Breast epithelium (tissue), 4 donors: ENCODE measurements at places on chromosomes 7 and 10.

- no peak for DNase-seq
- H3K27ac ChIP-seq: no peak overlapping the region
- no peaks in the 10 kb centered on the region for H3K4me1 ChIP-seq
- H3K36me3 ChIP-seq: no peaks in the 10 kb centered on the region
Observed at GRCh38 chr7:81777697-81778096, 7.8 kb upstream of the HGF start.

GRCh38 chr7:105800442-105800841 lies 76.0 kb downstream of the ATXN7L1 start:
- no peak for DNase-seq
- no peak overlapping the region for H3K27ac ChIP-seq
- no peaks in the 10 kb centered on the region for H3K36me3 ChIP-seq
- H3K27me3 ChIP-seq: no peaks in the 10 kb centered on the region
- H3K4me3 ChIP-seq: no peak overlapping the region

GRCh38 chr10:61280303-61280702 lies 172.9 kb downstream of the TMEM26 start:
- H3K27ac ChIP-seq: no peak overlapping the region
- H3K4me1 ChIP-seq: no peaks in the 10 kb centered on the region
- H3K4me3 ChIP-seq: no peak overlapping the region
- no peaks in the 10 kb centered on the region for H3K36me3 ChIP-seq
- no peaks in the 10 kb centered on the region for H3K27me3 ChIP-seq

DNA sequence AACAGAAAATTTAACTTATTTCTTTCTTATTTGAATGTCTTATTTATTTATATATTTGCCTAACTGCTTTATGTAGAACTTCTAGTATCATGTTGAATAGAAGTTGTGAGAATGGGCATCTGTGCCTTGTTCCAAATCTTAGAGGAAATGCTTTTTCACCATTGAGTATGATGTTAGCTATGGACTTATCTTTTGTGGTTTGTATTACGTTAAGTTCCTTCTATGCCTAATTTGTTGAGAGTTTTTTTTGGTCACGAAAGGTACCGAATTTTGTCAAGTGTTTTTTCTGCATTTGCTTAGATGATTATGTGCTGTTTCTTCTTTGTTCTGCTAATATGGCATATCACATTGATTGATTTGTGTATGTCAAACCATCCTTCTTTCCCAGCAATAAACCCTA lies 161.0 kb upstream of the TRIM24 start:
- H3K4me3 ChIP-seq: no peak overlapping the region
- H3K4me1 ChIP-seq: no peaks in the 10 kb centered on the region
- no peaks in the 10 kb centered on the region for H3K36me3 ChIP-seq

DNA sequence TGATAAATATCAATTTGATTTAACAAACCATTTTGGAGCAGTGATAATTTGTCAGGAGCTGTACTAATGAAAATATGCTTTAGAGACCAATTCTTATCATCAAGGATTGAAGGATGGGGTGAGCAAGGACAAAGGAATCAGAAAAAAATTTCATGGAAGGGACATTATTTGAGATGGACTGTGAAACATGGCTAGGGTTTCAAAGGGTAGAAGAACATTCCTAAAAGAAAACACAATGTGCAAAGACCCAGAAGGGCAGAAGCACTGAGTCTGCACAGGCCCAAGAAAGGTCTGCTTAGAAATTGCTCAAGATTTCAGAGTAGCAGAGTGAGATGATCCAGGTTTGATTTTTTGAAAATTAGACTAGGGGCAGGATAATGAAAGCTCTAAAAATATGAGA lies 174.5 kb downstream of the LRRN3 start:
- no peak overlapping the region for H3K27ac ChIP-seq

- peaks cover 5% of the 10 kb centered on the region for H3K4me1 ChIP-seq
- H3K27ac ChIP-seq: peak overlapping the region; percentile 85
- no peaks in the 10 kb centered on the region for H3K27me3 ChIP-seq
- H3K36me3 ChIP-seq: no peaks in the 10 kb centered on the region
- H3K4me3 ChIP-seq: peak overlapping the region; percentile 84
- peak; percentile 62 for DNase-seq
Observed at GRCh38 chr10:119871881-119872609, 598 bp downstream of the MCMBP start.

DNA sequence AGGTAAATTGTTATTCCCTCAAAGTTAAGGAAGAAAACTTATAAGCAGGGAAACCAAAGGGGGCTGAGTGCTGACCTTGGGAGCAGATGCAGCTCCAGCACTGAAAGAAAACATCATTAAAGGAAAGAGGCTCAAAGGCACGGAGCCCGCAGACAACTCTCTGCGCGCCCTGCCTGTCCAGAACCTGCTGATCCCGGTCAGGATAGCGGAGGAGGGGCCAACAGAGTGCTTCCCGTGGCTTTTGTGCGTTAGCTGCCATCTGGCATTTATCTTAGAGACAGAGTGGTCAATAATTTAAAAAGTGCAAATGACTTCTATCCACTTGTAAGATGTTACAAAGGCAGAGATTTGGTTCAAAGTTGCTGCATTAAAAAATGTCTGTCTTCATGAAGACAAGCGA lies 162.1 kb downstream of the FANK1 start:
- no peaks in the 10 kb centered on the region for H3K27me3 ChIP-seq
- no peak overlapping the region for H3K27ac ChIP-seq
- H3K36me3 ChIP-seq: no peaks in the 10 kb centered on the region
- no peak overlapping the region for H3K4me3 ChIP-seq
- DNase-seq: no peak

GRCh38 chr10:47347303-47347675 lies 874 bp upstream of the RBP3 start:
- no peaks in the 10 kb centered on the region for H3K36me3 ChIP-seq
- DNase-seq: no peak
- no peak overlapping the region for H3K4me3 ChIP-seq
- no peaks in the 10 kb centered on the region for H3K4me1 ChIP-seq

GRCh38 chr7:83038787-83039186 lies 123.9 kb downstream of the PCLO start:
- no peak for DNase-seq
- no peak overlapping the region for H3K27ac ChIP-seq
- H3K4me1 ChIP-seq: no peaks in the 10 kb centered on the region
- no peak overlapping the region for H3K4me3 ChIP-seq
- H3K27me3 ChIP-seq: no peaks in the 10 kb centered on the region

DNA sequence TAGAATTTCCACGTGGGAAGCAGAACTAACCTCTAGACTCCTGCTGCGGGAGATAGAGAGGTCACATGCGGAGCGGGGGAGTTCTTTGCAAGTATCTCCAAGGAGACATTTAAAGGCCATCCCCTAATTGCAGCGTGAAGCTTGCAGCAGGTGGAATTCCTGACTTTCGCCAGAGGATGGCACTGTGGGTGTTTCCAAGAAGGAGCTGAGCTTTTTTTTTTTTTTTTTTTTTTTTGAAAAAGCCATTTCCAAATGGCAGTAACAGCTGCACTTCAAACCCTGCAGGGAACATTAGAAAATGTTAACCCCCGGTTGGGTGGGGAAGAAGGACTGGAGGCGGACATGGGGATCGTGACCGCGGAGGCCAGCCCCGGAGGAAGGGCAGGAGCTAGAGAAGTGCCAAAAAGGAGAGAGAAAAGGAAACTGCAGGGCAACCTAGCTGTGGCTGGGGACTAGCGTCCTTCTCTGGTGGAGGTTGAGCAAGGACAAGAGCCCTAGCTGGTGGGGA lies 487.7 kb downstream of the TYW1 start:
- DNase-seq: peak; percentile 32
- H3K27me3 ChIP-seq: no peaks in the 10 kb centered on the region
- H3K4me3 ChIP-seq: no peak overlapping the region
- H3K4me1 ChIP-seq: no peaks in the 10 kb centered on the region
- H3K27ac ChIP-seq: no peak overlapping the region

DNA sequence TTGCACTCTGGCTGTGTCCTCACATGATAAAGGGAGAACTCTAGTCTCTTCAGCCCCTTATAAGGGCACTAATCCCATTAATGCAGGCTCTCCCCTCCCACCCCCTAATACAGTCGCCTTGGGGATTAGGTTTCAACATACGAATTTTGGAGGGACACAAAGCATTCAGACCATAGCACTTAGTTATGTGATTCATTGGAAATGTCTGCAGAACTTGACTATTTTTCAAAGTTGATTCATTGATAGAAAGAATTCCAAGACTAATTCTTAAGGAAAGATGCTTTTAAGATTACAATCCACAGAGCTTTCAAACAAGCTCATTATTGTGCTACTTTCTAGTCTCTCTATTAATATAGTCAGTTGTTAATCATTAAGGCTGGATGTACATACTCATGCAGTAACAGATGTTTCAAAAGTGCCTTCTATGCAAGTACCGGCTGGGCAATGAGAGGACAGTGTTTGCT lies 85.3 kb upstream of the RPA3 start:
- no peak overlapping the region for H3K27ac ChIP-seq
- H3K4me3 ChIP-seq: no peak overlapping the region
- H3K4me1 ChIP-seq: no peaks in the 10 kb centered on the region
- no peaks in the 10 kb centered on the region for H3K36me3 ChIP-seq
- no peak for DNase-seq

GRCh38 chr10:80411681-80412220 lies 3.4 kb downstream of the PRXL2A start:
- peaks cover 23% of the 10 kb centered on the region for H3K4me1 ChIP-seq
- H3K27me3 ChIP-seq: no peaks in the 10 kb centered on the region
- no peak for DNase-seq

- no peaks in the 10 kb centered on the region for H3K36me3 ChIP-seq
- no peak overlapping the region for H3K4me3 ChIP-seq
- H3K27ac ChIP-seq: no peak overlapping the region
- H3K27me3 ChIP-seq: no peaks in the 10 kb centered on the region
Observed at GRCh38 chr10:50392966-50393718, 141.8 kb upstream of the ASAH2 start.

- no peaks in the 10 kb centered on the region for H3K27me3 ChIP-seq
- H3K36me3 ChIP-seq: no peaks in the 10 kb centered on the region
- H3K4me3 ChIP-seq: no peak overlapping the region
- no peak overlapping the region for H3K27ac ChIP-seq
- H3K4me1 ChIP-seq: no peaks in the 10 kb centered on the region
- DNase-seq: no peak
Observed at GRCh38 chr7:26348234-26348851, 56.7 kb downstream of the SNX10 start.

DNA sequence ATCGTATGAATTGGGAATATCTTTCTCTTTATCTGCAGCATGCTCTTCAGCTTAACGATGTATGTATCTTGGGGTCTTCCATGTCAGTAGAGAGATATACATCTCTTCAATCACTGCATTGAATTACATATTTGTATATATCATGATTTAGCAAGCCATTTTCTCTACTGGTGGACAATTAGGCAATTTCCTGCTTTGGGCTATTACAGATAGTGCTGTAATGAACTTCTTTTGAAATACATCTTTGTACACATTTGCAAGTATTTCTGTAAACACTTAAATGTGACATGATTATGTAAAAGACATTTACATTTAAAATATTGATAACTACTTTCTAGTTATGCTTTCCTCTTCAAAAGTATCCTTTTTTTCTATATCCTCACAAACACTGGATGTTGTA lies 199.0 kb downstream of the PPP1R9A start:
- no peaks in the 10 kb centered on the region for H3K36me3 ChIP-seq
- no peak overlapping the region for H3K4me3 ChIP-seq
- DNase-seq: no peak
- no peaks in the 10 kb centered on the region for H3K4me1 ChIP-seq
